ENCODE measurements at places on chromosomes 12 and 14. TPM values are rescaled to one million over a fixed set of nuclear protein-coding genes. Genes with fewer than 3 reads are reported as not detected.

- no peak for DNase-seq
Measured at GRCh38 chr12:64608901-64609535, 1.3 kb upstream of the RASSF3 start.

CLEC4E gene
- not detected for total RNA-seq

- no peak for DNase-seq
Measured at GRCh38 chr12:104276273-104277131, 27.0 kb upstream of the EID3 start.

PTGER2 gene
- 1.2 TPM for total RNA-seq

DNA sequence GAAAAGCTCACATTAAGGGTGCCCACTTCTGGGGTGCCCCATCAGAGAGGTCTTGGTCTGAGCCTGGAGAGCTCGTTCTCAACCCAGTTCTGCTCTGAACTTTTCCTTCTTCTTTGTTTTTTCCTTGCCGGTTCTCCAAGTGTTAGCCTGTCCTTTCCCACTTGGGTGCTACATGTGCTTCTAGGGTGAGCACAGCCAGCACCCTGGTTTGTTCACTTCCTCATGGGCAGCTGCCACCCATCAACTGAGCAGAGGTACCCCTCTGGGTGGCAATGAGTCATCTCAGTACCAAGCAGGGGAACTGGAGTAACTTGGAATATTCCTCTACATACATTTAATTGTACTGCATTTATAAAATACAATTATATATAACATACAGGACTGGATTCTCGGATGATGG, 3.9 kb upstream of the SYNE3 start:
- DNase-seq, result no peak

GRCh38 chr12:105806400-105806770, 332.4 kb downstream of the NUAK1 start:
- DNase-seq, result no peak

DNA sequence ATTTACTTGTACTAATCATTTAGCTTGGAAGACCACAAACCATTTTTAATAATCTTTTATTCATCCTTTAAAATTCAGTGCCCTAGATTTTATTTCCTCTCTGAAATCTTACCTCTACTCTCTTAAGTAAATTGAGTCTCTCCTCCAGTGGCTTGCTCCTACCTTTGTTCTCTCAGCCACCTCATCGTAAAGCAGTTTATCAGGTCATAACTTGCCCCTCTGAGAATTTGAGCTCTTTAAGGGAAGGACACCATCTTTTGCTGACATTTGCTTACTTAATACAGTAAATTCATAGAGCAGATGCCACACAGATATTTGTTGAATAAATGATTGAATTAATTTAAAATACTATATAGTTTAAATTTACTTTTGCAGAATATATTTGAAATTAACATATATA, 794.3 kb downstream of the C12orf50 start:
- no peak for DNase-seq

NRIP2 gene
- total RNA-seq, result not detected

- DNase-seq, result no peak
Measured at GRCh38 chr14:55301437-55302121, 30.4 kb downstream of the FBXO34 start.

SYNE3 gene
- total RNA-seq, result not detected

DNA sequence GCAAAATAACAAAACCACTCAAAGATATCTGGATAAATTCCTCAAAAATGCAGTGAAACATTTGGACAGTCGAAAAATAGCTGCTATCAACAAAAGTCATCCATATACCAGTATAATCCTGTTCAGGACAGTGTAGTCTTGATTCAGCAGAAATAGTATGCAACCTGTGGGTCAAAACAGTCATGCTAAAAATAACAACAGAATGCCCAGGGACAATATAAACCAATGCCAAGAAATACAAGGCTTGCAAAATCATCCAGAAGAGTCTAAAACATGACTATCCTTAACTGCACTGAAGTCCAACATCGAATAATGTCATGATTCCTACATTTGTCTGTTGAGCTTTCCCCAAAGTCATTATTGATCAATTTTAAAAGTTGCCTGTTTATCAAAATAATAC, 425.9 kb downstream of the FSCB start:
- DNase-seq, result no peak

RNFT2 gene
- total RNA-seq, result 33.1 TPM

DNA sequence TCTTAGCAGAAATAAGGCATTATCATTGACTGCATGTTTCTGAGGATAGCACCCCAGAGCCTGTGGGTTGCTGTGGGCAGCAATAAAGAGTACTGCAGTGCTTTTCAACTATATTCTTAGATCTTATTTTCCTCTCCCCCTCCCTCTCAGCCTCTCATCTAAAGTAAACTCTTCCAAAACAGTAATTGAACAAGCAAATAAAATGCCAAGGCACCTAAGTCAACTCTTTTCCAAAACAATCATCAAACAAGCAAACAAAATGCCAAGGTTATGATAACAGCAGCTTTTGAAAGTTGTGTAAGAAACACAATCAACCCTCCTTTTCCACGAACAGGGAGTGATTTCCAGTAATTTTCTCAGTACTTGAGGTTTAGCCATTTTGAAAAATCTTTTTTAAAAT, 1542.6 kb downstream of the AACS start:
- no peak for DNase-seq

FITM1 gene
- 0.33 TPM for total RNA-seq

PPFIA2 gene
- 1.8 TPM for total RNA-seq

DNA sequence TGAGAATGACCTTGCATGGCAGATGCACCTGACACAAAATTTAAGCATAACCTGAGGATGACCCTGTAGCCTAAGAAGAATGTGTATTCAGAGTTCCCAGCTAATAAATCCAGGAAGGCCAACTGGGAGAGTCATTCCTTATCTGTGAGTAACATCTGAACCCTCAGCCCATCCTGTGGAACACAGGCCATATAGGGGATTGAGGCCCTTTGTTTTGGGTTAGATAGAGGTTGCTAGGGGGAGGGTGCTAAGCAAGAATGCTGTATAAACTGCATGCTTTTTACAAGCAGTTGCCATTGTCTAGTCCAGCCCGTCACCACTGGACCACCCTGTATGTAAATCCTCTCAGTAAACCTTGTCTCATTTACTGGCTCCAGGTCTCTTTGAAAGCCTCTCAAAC, 77.0 kb downstream of the BICD1 start:
- DNase-seq, result no peak

- DNase-seq, result no peak
Measured at GRCh38 chr14:52314595-52315354, 663 bp downstream of the PTGER2 start.

NKX2-1 gene
- total RNA-seq, result not detected

DNA sequence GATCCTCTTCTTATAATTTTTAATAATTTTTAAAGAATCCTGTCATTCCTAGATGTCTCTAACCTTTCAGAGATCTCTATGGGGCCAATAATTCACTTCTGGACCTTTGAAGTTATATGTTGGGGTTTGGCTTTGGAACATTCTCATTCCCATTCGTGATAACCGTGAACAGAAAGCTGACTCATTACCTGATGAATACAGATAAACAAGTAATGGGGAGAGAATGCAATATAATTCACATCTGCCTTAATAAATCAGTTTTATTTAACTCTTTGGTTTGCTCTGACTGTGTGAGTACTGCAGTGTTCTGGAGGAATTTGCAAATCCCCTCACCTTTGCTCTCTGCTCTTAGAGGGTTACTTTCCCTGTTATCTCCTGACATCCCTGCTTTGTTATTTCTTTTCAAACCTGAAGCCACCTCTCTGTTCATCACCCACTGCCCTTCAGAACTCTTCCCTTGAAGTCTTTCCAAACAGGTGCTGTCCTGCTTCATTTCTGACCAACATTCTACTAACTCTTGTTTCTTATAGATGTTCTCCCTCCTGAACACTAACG, 79.6 kb upstream of the SLC38A2 start:
- no peak for DNase-seq

DNA sequence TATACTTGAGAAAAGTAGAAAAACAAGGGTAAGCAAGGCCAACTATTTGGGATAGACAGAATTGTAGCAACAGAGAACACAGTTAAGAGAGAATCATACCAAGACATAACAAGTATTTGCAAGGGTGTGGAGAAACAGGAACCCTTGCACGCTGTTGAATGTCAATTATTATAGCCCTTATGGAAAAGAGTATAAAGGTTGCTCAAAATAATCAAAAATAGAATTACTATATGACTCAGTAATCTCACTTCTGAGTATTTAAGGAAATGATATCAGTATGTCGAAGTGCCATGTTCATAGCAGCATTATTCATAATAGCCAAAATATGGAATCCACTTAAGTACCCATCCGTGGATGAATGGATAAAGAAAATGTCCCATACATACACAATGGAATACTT, 193.3 kb downstream of the PHLDA1 start:
- DNase-seq, result no peak

DNA sequence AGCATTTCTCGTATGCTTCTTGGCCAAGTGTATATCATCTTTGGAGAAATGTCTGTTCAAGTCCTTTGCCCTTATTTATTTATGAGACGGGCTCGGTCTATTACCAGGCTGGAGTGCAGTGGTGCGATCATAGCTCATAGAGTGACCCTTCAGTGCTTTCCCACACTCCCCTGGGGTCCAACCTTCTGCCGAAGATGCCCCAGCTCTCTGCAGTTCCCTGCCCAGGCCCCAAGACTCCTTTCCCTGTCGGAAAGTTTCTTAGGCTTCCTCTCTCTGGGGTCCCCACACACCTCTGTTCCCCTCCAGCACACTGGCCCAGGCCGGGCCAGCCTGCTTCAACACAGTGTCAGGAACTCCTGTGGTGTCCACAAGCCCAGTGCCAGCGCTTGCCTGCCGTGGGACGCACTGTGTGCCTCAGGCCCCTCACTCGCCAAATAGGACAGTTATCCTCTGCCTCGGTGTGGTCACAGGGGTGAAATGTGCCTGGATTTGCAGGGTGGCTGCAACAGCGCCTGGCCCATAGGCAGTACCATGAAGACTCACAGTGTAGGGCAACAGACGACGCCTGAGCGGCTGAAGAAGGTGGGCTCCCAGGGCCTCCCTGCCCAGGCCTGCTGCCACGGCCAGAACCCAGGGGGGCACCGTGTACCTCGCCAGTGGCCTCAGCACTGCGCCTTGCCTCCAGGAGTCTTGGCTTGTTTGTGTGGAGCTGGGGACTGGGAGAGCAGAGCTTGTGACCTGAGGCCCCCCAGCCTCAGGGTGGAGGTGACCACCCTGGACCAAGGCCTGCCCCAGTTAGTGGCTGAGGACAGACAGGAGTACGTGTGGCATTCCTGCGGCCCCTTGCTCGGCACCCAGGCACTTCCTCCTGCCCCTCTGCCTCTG, 4.9 kb upstream of the ASPG start:
- no peak for DNase-seq

- DNase-seq, result no peak
Measured at GRCh38 chr12:466039-466438, 6.3 kb downstream of the B4GALNT3 start.

- no peak for DNase-seq
Measured at GRCh38 chr14:61478971-61479473, 157.6 kb downstream of the PRKCH start.

Data from H1 (cell line).